H7 (cell line): ENCODE measurements at places on chromosomes 1 and 21. TPM values are rescaled to one million over a fixed set of nuclear protein-coding genes. Genes with fewer than 3 reads are reported as not detected.

GRCh38 chr1:46635205-46635604, 18.6 kb upstream of the MOB3C start:
- DNase-seq = no peak

- DNase-seq = no peak
These were observed 170.8 kb downstream of the S1PR1 start for GRCh38 chr1:101407505-101408211.

- no peak for DNase-seq
These were observed 162.3 kb upstream of the POGK start for GRCh38 chr1:166676981-166677380.

- peak; percentile 91 for DNase-seq
These were observed at the start of gene CNIH3 for GRCh38 chr1:224615861-224616755. TSS of gene CNIH3 (plus strand) at chr1:224616317. CDS start at chr1:224617175, 858 bp downstream.

DNA sequence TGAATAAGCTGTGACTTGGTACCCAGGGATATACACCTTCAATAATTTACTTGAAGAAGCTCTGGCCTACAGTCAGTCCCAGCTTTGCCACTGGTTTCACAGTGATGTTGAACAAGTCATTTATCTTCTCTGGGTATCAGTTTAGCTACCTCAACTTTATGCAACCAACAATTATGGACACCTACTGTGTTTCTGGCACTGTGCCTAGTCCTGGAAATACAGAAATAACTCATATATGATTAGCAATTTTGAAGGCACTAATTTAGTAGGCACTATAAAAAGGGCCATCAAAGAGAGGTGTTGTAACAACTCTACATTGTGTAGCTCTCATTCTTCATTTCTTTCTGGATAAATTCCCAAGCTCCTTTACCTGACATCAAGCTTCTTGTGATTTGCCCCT, 88.6 kb upstream of the SPATA6 start:
- no peak for DNase-seq

- no peak for DNase-seq
These were observed 209.6 kb downstream of the GREM2 start for GRCh38 chr1:240402326-240402725.

MTMR11 gene
- 5.2 and 7.9 TPM in 2 replicates for total RNA-seq

DNA sequence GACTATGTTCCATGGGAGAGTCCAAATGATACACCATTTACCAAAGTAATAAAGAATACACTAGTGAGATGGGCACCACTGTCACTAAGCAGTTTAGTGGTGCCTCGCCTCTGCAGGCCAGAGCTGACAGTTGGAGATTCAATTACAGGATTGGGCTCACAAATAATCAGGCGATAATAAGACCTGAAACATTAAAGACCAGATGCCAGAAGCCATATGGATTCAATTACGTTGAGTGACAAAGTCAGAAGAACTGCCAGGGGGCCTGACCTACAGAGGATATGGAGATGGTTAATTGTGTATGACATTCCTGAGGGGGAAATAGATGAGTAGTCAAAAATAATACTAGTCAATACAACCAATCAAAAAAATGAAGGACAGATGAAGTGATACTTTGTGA, 65.2 kb upstream of the ST6GALNAC5 start:
- no peak for DNase-seq

UQCRHL gene
- total RNA-seq = 9.3 and 14.5 TPM in 2 replicates

CD1B gene
- total RNA-seq = not detected in 2 replicates

DNA sequence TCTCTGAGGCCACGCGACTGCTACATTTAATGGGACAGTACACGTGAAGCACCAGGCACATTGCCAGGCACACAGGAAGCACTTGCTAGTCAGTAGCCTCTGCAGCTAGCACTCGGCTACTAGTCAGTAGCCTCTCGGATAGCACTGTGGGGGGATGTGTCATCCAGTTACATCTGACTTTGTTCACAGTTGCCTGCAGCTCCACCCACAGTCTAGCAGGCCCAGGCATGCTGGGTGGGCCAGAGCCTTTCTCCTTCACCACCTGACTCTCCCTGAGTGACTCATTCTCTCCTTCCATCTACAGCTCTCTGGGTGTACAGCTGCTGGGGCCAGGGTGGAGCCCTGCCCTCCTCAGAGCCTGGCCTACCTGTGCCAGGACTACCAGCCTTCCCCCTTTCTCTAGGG, 51.5 kb downstream of the PTPRF start:
- no peak for DNase-seq

- no peak for DNase-seq
These were observed 647.9 kb upstream of the CAMK1G start for GRCh38 chr1:208935517-208936187.

DNA sequence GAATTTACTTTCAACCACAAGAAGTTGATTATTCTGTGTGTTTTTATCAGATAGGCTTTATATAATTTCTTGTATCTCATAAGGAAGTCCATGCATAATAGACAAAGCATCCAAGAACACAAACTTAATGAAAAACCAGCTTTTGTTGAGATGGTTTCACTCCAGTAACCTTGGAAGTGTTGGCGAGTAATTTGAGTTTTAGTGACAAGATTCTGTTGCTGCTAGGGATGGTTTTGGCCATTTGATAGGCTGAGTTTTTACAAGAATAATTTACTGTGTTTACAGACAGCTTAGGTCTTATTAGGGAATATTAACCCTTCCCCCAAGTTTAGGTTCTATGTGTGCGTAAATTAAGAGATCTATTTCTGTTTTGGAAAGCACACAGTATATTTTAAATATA, 513.6 kb downstream of the USP25 start:
- DNase-seq = no peak

OR14A16 gene
- not detected in 2 replicates for total RNA-seq

DNA sequence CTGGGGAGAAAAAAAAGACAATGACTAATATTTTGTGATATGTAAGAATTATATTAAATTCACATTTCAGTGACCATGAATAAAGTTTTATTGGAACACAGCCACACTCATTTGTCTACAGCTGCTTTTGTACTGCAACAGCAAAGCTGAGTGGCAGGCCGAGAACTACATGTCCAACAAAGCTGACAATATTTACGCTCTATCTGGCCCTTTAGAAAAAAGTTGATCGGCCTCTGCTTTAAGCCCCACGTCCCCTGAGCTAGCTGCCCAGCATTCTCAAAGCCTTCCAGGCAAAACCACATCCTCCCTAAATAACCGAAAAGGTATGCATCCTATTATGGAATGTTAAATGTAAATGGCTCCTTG, 8.6 kb downstream of the SLC2A1 start:
- no peak for DNase-seq

DNA sequence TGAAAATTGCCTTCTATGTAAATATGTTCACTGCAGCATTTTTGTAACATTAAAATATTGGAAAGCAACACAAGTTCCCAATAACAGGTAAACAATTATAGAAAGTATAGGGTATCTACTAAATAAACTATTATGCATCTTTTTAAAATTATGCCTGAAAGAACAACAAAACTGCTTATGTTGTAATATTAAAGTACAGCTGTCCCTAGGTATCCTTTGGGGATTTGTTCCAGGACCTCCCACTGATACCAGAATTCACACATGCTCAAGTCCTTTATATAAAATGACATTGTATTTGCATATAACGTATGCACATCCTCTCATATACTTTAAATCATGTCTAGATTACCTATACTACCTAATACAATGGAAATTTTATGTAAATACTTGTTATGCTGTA, 121.8 kb upstream of the TNFSF4 start:
- no peak for DNase-seq

DNA sequence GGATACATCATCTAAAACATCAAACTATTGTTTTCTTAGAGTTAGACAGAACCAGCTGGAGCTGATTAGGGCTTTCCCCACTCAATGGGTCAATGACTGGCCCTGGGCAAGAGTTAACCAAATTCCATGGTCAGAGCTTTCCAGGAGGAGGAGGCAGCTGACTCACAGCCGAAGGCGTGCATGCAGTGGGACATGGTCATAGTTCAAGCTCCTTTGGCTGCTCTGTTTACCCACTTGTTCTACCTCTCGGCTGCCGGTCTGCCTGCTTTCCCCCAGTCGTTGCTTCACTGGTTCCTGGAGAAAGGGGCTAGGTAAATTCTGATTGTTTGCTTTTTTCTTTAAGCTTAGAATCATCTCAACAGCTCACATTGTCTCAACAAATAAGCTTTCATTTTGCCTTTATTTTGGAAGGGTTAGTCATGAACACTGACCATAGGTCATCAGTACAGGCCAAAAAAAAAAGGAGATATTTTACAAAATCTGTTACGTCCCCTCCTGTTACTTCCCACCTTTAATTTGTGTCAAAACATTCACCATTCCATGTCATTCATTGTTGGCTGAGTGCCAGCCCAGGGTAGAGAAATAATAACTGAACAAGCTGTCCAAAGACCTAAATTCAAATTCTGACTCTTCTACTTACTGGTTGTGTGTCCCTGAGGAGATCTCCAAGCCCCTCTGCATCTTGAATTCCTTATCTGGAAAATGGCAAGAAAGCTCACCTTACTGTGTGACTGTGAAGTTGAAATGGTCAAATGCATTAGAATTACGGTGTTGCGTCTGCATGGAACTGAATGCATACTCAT, 12.0 kb downstream of the MAB21L3 start:
- DNase-seq = no peak

DNA sequence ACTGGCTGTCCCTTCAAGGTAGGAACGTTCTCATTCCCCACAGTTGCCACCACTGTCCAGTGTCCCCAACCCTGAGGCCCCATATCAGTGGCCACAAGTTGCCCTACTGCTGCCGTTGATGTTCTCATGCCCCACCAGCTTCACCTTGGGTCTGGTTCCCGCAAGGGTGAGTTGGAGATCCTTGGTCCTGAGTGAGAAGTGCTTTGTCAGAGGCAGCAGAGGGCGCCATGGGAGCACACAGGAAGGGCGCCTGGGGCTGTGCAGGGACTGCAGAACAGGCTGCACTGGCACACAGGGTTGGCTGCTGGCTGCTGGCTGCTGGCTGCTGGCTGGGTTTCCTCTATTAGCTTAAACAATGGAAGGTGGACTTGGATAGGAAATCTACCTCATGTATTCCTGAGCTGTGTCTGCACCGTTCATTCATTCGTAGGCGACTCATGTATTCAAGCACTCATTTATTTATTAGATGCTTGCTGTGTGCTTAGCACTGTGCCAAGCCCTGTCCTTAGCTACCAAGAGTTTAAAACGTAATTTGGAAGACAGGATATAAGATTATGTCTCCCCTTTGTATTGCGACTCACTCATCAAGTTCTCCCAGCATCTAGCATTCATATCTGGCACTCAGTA, 2.1 kb upstream of the S100A9 start:
- DNase-seq = peak; percentile 84

DNA sequence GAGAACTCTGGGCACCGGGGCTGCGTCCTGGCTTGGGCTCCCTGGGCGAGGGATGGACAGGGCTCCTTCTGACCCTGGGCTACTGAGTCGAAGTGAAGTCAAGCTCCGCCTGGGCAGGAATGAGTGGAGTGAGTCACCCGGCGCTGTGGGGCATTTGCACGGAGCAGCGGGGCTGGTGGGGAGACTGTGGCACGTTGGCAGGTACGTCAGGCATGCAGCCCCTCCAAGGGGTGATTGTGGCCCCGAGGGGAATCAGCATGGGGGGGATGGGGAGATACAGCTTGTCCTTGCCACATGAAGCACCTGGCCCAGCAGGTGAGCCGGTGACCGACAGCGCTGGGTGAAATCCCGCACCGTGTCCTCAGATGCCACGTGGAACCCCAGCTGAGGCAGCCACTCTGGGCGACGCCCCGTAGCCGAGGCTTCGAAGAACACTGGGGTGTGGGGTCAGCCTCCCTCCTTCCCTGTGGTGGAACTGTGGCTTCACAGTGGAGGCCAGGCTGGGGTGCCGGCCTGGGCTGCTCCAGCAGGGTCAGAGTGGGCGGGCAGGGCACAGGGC, 62.3 kb downstream of the COL18A1 start:
- DNase-seq = no peak

- no peak for DNase-seq
These were observed 6.3 kb upstream of the RC3H1 start for GRCh38 chr1:174028495-174028894.

OR2T2 gene
- total RNA-seq = not detected in 2 replicates
